Stimulated activated CD8-positive, alpha-beta memory T cell treated with anti-CD3 and anti-CD28 coated beads, Interleukin-15, amount 100 ng/mL, for 48 hours (primary cell): ENCODE measurements at places on chromosomes 4 and X.

- no peak for DNase-seq
Observed at GRCh38 chr4:140269369-140269768, 104.1 kb upstream of the SCOC start.

DNA sequence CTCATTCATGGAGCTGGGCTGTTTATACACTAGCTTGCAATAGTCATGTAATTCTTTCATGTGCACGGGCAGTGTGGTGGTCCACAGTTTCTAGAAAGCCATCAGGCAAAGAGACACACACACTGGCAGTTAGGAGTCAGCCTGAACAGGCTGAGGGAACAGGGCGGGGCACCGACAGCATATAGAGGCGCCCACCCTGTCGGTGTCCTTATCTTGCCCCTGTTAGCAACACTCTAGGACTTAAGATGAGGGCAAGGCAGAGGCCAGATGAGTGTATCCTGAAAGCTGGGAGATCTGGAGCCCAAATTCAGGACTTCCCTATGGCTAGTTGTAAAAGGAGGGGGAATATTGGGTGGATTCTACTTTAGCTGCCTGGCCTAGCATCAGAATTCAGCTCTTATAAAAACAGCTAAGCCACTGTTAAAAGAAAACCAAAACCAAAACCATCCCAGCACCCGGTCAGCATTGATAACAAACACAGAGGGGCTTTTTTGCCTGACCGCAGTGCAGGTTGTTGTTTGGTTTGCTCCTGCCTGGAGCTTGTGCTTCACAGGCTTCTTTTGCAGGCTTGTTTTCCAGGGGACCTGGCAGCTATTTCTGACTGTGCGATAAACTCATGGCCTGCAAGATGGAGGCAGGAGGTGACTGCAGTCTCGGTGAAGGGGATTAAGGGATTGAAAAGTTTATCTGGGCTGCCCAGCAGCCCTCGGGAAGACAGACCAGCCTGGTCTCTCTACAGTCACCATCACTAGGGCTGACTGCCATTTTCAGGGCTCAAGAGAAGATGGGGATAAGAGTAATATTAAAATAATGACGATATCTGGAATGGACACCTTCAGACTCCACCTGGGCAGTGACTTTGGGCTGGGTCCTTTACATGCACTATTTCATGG lies 638.9 kb downstream of the MID1IP1 start:
- no peak for DNase-seq

GRCh38 chr4:85901500-85901899 lies 426.6 kb downstream of the ARHGAP24 start:
- DNase-seq = no peak

DNA sequence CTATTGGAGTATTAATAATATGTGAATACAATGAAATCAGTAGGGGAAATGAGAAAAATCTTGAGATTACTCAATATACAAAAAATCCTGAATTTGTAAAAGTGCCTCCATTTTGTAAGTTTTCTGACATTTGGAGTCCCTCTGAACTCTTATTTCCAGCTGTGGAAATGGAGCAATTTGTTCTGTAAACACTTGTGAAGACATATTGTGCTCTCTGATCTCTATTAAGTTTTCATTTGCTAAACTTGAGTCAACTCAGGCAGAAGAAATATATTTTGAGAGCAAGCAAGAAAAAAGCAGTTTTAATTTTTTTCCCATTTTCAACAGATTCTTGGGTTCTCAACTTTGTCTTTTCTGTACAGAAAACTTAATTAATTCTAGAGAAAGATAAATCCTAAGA lies 51.4 kb upstream of the PCDH18 start:
- DNase-seq = no peak

DNA sequence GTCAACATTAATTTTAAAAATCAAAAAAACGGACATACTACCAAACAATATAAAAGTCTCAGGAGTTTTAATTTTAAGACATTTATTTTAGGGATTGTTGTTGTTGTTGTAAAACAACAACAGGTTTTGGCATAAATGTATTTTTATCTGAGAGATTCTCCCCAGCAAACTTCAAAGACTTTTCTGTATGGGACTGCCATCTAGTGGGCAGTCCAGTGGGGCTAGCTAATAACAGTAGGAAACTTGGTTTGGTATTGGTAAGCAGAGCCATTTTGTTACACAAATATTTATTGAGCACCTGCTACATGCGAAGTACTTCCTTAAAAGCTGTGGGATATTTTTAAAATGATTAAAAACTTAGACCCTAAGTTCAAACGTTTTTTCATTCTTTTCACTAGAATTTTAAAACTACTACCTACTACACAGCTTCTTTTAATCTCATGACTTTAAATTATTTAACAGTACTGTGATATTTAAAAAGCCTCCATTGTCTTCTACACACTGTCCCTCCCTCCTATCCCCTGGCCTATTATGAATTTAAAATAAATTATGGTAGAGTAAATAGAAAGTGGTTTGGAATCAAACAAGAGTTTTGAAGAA lies 1028.4 kb upstream of the INTU start:
- DNase-seq = no peak

GRCh38 chrX:23494741-23495140 lies 160.1 kb downstream of the PTCHD1 start:
- no peak for DNase-seq

GRCh38 chr4:176769514-176769913 lies 23.2 kb downstream of the VEGFC start:
- DNase-seq = no peak

DNA sequence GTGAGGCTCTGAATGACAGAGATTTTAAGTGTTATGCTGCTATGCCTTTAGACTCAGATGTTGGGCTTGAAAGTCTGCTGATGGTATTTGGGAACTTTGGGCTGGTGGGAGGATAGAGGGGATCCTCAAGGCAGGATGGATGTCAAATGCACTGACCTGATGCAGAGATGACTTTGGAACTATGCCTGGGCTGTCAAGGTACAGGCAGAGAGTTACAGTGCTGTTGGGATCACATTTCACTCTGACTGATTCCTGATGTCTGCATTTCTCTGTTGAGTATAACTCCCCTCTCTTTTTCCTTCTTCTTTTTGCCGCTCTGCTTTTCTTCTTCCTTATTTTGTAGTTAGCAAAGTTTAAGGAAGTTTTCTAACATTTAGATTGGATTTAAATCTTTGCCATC lies 271.8 kb upstream of the ARX start:
- no peak for DNase-seq

DNA sequence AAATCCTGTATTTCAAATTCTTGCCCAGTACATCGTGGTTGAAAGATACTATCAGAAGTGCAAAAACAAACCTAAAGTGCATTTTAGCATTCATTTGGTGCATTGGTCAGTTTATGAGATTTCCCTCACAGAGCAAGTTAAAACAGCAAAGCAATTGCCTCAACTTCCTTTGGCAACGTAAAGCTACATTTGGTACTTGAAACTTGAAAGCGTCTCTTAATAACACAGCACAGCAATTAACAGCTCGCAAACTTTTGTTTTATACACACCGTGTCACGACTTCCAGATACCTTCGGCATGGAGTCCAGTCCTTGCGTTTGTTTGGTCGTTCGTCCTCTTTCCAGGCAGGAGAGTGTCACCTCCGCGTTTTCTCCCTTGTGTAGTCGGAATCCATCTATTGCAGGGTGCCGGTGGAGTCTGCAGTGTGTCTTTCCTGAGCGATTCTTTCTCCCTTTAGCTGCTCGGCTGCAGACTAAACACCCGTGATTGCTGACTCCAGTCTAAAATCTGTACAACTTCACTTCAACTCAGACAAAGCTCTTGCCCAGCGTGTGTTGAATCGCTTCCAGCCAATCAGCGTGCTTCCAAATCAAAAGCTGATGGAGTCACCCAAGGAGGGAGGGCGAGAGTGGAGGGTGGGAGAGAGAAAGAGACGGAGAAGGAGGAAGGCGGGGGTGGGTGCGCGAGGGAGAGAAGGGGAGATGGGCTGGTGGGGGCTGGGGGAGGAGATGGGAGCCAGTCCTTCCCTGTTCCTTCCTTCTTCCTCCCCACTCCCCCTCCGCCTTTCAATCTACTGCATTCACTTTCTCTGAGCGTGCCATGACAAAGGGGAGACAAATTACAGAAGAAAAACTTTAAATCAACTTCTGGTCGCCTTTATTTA lies at the start of gene PCDH18:
PCDH18 (minus strand) TSS at position 509 of the 883 bp plus-strand sequence; CDS start at position 103, 406 bp downstream.
- no peak for DNase-seq

DNA sequence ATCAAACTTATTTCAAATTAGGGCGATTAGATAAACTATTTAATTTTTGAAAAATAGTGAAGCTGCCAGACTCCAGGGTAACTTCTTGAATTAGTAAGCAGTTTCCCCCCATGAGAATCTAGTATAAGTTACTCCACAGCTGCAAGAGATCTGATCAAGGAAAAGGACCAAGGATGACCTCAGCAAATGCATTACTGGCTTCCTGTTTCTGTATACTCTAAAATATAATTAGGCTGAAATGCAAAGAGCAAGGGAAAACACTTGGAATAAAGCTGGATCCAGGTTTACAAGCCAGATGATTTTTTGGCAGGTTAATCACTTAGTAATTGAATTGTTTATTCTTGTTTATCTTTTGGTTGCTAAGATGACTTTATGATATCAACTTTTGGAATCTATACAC lies 13.4 kb upstream of the P2RY10 start:
- no peak for DNase-seq

- no peak for DNase-seq
Observed at GRCh38 chr4:172686021-172686420, 482.6 kb upstream of the GALNT7 start.

- DNase-seq = peak; percentile 66
Observed at GRCh38 chrX:56563231-56564161, at the start of gene UBQLN2. TSS of gene UBQLN2 (plus strand) at chrX:56563627. CDS start at chrX:56563874, 247 bp downstream.

DNA sequence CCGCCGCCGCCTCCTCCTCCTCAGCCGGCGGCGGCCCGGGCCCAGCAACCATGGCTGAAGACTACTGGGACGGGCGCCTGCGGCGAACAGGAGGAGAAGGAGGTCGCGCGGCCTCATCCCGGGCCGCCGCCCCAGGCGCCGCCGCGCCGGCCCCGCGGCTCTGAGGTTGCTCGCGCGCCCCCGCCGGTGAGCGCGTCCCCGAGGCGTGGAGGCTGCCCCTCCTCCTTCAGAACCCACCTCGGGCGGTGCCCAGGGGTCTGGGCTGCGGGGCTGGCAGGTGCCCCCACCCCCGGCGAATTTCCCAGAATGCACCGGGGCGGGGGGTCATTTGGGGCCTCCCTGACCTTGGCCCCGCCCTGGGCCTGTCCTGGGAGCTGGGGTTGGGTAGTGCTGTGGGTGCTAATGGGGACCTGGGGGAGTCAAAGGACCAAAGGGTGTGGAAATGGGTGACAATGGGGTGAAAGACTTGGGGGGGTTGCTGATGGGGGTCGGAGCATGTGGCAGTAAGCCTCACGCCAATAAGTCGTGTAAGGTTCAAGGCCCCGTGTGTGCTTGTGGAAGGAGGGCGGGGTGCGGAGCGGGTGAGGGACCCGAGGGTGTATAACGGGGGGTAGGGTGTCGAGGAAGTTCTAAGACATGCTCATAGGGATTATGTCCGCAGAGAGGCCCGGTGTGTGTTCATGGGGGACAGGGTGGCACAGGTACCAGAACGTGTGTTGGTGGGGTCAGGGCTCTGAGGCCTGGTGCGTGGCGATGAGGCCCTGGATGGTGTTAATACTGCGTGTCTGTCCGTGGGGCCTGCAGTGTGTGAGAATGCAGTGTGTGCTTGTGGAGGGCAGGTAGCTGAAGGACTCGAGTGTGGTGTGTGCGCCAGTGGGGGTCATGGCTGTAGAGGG lies 687 bp downstream of the CDK16 start:
- DNase-seq = peak; percentile 23

DNA sequence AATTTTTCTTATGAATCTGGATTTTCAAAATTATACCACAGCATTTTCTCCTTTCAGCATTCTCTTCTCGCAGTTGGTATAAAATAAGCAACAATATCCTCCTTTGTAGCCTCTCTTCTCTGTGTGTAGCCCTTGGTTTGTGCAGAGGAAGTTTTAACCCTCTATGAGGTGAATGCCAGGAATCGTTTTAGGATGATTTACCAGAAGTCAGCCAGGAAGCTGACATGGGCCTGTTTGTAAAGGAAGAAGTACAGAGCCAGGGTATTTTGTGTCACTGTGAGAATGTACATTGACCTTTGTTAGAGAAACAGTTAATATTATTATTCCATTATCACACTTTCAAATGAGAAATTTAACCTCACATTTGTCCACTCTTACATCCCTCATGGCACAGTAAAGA lies 88.9 kb upstream of the RPL34 start:
- no peak for DNase-seq

DNA sequence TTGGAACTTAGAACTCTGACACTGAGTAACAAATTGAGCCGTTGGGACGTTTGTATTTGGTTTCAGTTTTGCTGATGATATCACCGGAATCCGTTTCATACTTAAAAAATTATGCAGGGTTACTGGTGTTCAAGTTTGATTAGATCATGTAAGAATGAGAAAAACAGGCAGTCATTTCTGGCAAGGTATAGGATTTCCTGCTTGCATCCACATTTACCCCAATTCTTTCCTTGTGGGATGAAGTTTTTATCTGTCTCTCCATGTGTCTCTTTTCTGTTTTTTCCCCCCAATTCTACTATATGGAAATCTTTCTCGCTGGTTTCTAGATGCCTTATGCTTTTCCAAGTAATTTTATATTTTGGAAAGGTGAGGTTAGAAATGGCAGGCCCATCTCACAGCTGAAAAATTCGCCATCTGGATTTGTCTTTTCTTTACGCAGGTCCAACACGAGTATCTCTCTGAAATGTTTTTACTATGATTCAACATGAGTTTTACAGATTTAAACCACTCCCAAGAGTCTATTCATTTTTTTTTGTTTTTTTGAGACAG lies 197.9 kb downstream of the SHOX start:
- DNase-seq = no peak

DNA sequence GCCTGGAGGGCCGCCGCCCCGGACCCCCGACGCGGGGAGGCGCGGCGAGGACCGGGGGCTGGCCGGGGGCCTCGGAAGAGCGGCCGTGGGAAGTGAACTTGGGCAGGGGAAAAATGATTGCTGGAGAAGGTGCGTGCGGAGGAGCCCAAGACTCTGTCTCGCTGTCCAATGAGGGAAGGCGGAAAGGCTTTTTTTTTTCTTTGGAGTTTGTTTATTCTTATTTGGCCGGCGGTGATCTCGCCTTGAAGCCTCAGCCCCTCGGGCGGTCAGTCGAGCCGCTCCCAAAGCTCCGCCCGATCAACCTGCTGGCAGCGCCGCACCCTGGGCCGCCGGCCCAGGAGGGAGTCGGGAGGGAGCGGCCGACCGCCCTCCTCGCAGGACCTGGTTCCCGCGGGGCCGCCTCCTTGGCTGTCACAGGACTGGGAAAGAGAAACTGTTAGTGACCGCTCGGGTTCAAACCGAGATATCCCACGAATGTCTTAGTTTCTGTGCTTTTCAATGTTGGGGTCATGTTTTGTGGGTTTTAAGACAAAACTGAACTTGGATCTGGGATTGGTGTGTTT lies 2.5 kb downstream of the CPEB2 start:
- DNase-seq = peak; percentile 20

GRCh38 chrX:46935295-46935694 lies 23.1 kb downstream of the JADE3 start:
- DNase-seq = no peak

DNA sequence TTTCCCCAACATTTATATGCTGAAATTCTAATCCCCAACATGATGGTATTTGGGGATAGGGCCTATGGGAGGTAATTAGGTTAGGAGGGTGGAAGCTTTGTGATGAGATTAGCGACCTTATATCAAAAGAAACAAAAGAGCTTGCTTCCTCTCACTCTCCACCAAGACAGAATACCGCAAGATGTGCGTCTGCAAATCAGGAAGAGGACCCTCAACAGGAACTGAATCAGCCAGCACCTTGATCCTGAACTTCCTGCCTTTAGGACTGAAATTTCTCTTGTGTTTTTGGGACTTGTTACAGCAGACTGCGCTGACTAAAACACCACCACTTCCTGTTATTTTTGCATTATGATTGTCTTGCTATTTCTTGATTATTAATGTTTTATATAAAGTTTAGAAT lies 1889.4 kb downstream of the C4orf33 start:
- no peak for DNase-seq
